ENCODE measurements at places on chromosomes 5 and 9.

DNA sequence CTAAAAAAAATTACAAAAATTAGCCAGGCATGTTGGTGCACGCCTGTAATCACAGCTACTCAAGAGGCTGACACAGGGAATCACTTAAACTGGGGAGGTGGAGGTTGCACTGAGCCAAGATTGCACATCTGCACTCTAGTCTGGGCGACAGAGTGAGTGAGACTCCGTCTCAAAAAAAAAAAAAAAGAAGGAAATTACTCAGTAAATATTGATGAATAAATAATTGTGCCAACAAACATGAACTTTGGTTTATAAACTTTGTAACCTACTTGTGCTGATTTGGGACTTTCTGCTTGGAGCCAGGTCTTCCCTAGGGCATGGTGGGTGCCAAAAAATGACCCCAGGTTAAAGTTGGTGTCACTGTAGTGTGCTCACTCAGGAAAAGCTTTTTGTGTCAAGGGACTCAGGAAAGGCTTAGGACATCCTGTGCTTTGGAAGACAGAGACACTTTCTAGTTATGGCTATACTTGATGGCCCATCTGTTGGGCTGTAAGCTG, 19.0 kb downstream of the ABLIM3 start:
- DNase-seq, result no peak

GRCh38 chr9:36676778-36677485, 104.2 kb downstream of the MELK start:
- no peak for DNase-seq

DNA sequence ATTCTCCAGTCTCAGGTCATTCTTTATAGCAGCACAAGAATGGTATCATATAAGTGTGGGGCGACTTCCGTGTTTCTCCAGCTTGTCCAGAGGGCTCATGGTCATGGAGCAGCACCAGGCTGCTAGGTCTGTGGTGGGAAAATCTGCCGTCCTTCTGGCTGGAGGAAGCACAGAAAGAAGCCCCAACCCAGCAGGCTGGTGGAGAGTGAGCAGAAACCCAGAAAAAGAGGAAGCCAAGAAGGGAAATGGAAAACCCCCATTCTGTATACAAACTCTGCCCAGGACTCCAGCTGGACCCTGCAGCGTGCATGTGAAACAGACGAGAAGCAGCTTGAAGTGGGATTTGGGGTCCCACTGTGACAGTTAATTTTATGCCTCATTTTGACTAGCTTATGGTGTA, 34.3 kb upstream of the OLFM1 start:
- no peak for DNase-seq

DNA sequence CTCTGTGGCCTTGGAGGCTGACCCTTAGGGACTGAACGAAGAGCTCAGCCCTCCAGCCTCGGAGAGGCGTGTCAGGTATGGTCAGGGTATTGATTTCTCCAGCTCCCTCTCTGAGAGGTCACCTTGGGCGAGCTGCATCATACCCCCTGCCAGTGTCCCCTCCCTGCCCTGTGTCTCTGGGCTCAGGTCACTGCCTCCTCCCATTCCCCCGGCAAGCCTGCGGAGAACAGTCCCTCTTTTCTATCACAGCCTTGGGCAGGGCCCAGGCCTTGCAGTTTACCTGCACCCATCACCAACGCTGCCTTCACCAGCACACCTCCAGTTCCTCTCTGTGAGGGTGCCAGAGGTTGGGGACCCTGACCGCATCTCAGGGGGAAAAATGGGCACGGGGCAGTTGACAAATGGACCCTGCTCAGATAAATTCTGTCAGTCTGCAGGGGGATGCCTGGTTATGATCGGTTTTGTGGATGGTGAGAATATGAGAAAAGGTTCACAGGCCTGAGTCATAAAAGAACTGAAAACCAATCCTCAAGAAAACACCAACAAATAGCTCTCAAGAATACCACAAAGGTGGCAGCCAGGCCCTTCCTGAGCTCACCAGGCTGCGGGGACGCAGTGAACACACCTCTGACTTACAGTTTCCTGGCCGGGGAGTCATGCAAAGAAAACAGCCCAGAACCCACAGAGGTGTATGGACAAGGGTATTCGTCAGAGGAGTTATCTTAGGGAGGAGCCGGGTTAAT, 24.7 kb upstream of the RXRA start:
- no peak for DNase-seq

- no peak for DNase-seq
Measured at GRCh38 chr5:40503439-40503838, 176.3 kb upstream of the PTGER4 start.

DNA sequence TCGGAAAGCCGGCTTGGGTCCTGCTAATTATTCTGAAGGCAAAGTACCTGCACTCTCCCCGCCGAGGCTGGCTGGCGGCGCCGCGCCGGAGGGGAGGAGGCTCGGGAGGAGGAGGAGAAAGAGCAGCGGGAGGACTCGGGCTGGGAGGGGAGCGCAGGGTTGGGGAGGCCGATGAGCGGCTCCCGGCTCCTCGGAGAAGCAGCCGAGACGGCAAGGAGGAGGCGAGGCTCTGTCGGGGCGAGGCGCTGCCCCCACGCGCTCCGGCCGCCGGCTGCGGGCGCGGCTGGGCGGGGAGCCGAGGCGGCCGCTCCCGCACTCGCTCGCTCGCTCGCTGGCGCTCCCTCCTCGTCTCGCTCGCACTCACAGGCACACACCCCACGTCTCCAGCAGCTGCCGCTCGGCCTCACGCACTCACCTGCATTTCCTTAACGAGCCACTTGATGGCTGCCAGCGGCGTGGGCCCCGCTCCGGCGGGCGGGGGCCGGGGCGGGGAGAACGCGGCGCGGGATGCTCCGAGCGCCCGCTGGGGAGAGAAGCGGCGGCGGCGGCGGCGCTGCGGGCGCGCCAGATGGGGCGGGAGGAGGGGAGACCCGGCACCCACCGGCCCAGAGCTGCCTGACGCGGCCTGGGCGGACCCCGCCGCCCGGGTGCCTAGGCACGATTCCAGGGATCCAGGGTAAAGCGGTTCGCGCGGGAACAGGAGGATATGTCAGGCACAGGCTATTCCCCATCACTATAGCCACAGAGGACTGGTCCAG, at the start of gene PTPRD:
Gene PTPRD, minus strand, starts transcription at position 362 of the 758 bp plus-strand sequence.
- peak; percentile 74 for DNase-seq

GRCh38 chr5:56412601-56413379, 179.7 kb upstream of the ANKRD55 start:
- DNase-seq, result no peak

DNA sequence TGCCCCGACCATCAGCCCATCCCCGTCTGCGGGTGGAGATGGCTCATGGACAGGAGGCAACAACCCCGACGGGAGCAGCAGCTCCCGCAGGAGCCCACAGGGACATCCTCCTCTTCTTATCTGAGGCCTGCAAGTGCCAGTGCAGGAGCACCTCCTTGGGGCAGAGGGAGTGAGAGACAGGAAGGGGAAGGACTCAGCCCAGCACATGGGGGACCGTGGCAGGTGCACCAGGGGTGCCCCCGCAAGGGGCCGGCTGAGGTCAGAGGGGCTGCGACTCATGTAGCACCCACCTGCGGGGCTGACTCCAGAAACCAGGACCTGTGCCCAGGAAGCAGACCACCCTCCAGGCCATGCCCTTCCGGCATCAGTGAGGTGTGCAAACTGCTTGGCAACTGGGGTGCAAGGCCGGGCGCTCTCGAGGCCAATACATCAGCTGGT, 259.8 kb upstream of the ADAMTS16 start:
- DNase-seq, result no peak

DNA sequence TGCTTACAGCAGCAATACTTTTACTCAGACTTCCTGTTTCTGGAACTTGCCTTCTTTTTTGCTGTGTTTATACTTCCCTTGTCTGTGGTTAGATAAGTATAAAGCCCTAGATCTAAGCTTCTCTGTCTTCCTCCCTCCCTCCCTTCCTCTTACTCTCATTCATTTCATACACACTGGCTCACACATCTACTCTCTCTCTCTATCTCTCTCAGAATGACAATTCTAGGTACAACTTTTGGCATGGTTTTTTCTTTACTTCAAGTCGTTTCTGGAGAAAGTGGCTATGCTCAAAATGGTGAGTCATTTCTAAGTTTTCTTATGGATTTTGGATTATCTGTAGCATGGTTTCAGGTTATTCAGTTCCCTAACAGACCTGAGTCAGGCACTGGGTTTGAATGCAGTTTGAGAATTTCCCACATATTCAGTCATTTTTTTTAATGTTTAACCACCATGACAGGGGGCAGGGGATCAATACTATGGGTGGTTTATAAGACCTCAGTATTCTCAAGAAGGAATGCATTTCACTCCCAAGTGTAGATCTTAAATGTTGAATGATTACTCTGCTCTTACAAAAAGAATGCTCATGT, at the start of gene IL7R:
Gene IL7R, plus strand, starts transcription at position 127 of the 587 bp plus-strand sequence. Its CDS starts 87 bp downstream, at position 214.
- no peak for DNase-seq
